Thyroid gland (tissue), 4 donors: ENCODE measurements at places on chromosomes 5 and 9.

GRCh38 chr5:60482301-60482700, 217.7 kb downstream of the DEPDC1B start:
- no peak for DNase-seq

DNA sequence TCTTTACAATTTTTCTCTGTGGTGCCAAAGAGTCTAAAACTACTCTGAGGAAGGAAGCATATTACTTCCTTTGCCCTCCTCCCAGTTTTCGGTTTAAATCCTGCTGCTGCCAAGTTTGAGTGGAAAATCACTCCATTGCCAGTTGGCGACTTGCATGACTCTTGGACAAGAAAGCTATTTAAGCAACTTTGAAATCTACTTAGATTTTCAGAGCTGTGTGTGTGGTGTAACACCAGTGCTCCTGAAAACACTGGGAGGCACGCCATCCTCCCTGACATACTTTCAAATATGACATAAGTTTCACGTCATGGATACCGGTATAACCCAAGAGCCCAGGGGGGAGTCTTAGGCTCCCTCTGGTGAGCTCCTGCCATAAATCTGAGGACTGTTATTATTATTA, 83.5 kb upstream of the RIOK2 start:
- no peak for DNase-seq

DNA sequence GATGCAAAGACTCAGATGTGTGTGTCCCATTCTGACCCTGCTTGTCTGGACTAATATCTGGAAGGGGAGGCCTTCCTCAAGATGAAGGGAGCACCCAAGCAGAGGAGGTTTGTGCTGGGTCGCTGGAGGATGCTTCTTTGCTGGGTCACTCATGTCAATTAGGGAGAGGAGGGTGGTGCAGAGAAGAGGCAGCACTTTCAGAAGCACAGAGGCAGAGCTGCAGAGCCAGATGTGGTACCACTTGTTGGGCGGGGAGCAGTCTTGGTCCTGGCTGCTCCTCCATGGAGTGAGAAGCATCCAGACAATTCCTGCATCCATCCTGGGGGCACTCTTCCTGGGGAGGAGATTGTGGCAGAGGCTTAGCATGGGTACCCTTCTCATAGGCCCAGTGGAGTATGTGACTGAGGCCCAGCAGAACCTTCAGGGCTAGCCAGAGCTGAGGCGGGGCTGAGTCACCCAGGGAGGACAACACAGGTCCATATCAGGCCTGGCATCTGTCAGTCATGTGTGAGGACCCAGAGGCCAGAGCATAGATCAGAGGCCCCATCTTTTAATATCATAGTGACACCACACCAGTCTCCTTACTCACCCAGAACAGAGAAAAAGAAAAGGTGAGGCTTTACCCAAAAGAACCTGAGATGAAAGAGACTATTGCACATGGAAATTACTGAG, 59.8 kb downstream of the TNFSF15 start:
- no peak for DNase-seq

GRCh38 chr5:14574096-14574495, 7.5 kb upstream of the OTULINL start:
- peak; percentile 26 for DNase-seq

GRCh38 chr5:142955628-142956027, 185.5 kb downstream of the ARHGAP26 start:
- no peak for DNase-seq

GRCh38 chr9:110126986-110127864, 80.7 kb downstream of the C9orf152 start:
- peak; percentile 60 for DNase-seq

- no peak for DNase-seq
Observed at GRCh38 chr9:82583524-82583923, 479.4 kb downstream of the RASEF start.

GRCh38 chr5:80928073-80928472, 32.1 kb upstream of the RASGRF2 start:
- no peak for DNase-seq

- no peak for DNase-seq
Observed at GRCh38 chr9:135847833-135848232, 59.5 kb downstream of the CAMSAP1 start.

GRCh38 chr9:114225561-114226212, 70.3 kb downstream of the COL27A1 start:
- no peak for DNase-seq

DNA sequence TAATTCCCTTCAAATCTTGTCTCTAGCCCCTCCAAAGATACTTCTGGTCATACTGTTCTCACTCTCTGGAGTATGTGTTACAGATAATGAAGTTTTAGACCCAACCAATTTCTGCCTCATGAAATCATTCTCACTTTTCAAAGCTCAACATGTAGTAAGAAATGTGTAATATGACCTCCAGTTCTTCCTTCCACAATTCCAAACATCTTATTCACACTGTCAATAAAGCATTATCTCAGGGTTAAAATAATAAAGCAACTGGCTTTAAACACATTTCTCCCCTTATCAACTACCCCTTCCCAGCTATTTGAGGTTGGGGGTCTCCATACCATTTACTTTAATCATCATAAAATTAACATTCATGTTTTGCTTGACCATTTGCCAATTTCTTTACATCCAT, 654.1 kb downstream of the RAB3C start:
- no peak for DNase-seq

GRCh38 chr5:157455057-157455456, 5.0 kb upstream of the NIPAL4 start:
- DNase-seq: no peak

GRCh38 chr5:109247986-109248385, 161.8 kb downstream of the PJA2 start:
- no peak for DNase-seq

GRCh38 chr5:147458581-147458980, 51.3 kb downstream of the DPYSL3 start:
- no peak for DNase-seq

GRCh38 chr5:172875505-172876279, 41.6 kb downstream of the ERGIC1 start:
- DNase-seq: no peak

- no peak for DNase-seq
Observed at GRCh38 chr5:38921174-38921573, 75.4 kb downstream of the OSMR start.

DNA sequence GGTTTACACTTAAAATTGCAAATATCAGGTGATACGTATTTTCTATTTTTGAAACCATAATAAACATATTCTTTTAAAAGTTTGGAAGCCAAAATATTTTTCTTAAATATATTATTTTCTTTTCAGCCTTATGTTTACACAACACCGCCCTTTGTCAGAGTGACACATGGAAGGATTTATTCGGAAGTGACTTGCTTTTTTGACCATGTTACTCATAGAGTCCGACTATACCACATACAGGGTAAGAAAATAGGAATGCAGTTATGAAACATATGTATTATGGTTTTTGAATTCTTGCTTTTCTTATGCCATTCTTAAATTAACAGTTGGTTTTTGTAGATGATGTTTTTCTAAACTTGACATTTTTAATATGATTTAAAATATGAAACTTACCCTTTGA, 133.9 kb downstream of the MAN2A1 start:
- no peak for DNase-seq

DNA sequence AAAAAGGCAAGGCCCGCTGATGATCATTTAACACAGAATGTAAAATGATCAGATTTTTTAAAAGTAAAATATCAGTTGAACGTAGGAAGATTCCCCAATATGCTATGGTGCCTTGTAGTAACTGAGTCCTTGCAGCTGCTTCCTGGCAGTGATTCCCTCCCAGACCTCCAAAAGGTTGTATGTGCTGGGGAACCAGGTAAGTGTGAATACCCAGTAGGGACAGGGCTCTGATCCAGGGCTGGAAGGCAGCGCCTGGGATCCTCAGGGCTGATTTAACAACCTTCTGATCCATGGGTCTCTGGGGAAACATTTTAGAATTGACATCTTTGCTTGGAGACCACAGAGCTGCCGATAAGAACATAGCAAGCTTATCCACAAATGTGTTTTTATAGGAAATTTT, 76.7 kb upstream of the IL6ST start:
- DNase-seq: no peak

- DNase-seq: no peak
Observed at GRCh38 chr5:133970325-133970909, 2.0 kb upstream of the C5orf15 start.

DNA sequence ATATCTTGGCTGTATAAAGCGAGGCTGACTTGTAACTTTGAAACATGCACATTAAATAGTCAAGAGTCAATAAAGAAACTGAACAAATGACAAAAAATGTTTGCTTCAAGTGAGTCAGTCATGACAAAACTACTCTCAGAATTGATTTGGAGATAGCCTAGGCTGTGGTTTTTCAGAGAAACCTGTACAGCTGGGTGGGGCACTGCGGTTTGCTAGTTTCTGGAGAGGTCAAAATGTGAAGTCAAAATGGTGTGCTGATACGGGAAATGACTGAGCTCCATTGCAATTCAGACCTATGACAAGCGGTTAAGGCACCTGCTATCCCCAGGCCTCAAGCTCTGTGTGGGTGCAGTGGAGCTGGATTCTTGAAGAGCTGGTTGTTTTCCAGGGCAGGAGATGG, 10.3 kb upstream of the CD180 start:
- DNase-seq: peak; percentile 39

DNA sequence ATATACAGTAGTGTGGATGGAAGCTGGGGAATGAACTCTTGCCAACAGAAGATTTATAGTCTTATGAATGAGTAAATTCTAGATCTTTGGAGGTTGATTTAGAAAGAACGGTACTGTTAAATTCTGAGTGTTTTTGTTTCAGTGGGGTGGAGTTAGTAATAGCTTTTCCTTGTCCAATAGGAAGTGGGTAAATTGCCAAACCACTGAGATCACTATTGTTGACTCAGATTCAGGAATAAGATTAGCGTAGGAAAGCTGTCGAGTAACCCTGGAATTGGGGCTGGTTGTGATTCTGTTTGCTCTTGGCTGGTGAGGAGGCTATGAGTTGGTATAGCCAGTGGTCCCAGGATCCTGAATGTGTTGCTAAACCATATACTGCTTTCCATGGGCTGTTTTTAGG, 155.6 kb downstream of the ARHGAP26 start:
- DNase-seq: no peak

GRCh38 chr5:93572101-93572607, 8.9 kb downstream of the NR2F1-AS1 start:
- DNase-seq: no peak

- no peak for DNase-seq
Observed at GRCh38 chr9:129702589-129703520, 37.4 kb downstream of the PRRX2 start.

DNA sequence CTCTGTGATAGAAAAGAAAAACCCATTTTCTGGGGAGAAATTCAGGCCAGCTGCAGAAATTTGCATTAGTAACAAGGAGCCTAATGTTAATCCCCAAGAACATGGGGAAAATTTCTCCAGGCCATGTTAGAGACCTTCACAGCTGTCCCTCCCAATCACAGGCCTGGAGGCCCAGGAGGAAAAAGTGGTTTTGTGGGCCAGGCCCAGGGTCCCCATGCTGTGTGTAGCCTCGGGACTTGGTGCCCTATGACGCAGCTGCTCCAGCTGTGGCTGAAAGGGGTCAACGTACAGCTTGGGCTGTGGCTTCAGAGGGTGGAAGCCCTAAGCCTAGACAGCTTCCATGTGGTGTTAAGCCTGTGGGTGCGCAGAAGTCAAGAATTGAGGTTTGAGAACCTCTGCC, 27.0 kb upstream of the C7 start:
- no peak for DNase-seq

GRCh38 chr9:133553973-133554713, 19.6 kb downstream of the ADAMTSL2 start:
- no peak for DNase-seq

DNA sequence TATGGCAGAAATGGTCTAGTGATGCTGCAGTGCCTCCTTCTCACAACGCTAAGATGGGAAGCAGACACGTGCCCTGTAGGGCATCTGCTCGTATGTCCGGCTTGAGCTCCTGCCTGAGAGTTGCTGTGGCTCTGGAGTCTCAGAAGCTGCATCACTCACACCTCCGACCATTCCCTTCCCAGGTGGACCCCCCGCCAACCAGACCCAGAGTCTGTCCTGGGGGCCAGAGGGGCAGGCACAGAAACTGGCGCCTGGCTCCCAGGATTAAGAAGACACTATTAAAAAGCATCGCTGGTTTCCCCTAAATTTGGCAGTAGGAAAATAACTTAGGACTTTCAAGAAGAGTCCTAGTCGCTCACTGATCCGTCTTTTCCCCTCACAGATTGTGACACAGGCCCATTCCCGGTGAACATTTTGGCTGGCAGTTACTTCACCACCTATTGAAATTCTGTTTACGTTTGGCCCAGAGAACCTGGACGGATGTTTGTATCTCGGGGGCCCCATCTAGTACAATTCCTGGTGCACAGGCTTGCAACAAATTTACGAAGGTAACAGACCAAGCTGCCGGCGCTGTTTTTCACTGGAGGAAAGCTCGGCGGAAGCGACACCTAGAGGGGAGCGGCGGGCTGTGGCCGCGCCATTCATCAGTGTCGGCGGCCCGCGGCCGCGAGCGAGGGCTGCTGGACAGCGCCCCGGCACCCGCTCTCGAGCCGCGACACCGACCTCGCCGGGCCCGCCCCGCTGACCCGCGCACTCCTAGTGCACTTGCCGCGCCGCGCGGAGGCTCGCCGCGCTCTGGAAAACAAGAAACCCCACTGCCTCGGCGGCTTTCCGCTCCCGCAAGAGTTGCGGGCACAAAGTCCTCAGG, 1.6 kb downstream of the FSTL4 start:
- DNase-seq: peak; percentile 73

DNA sequence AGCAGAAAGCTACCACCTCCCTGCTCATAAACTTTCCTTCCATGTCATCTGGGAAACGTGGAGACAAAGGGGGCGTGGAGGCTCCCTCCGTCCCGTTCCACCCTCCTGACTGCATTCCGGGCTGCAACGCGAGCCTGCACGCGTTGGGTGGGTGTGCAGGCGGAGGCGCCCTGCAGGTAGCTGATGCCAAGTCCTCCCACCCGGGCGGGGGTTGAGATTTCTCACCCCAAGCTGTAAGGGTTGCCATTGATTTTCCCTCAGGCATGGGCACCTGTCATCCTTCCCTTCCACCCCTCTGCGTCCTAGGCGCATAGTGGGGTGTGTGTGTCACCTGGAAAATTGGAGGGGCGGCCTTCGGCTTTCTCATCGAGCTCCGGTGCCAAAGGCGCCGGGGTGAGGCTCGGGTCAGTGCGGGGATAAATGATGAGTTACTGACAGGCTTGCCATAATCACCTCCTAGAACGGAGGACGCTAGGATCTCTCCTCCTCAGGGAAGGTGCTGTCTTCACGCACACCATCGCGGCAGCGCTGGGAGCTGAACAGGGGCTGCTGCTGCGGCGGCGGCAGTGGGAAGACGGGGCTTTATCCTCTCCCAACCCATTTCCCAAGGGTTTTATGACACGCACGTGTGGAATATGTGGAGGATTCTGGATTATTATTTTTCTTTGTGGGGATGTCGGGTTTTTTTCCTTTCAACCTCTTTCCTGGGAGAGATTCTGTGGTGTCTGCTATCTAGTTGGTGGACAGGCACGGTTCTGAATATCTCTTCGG, 973 bp downstream of the PLPPR1 start:
- no peak for DNase-seq
